Stimulated activated CD8-positive, alpha-beta memory T cell treated with anti-CD3 and anti-CD28 coated beads, Interleukin-4, amount 100 ng/mL, for 1 hour (primary cell): ENCODE measurements at places on chromosomes 3 and 15.

DNA sequence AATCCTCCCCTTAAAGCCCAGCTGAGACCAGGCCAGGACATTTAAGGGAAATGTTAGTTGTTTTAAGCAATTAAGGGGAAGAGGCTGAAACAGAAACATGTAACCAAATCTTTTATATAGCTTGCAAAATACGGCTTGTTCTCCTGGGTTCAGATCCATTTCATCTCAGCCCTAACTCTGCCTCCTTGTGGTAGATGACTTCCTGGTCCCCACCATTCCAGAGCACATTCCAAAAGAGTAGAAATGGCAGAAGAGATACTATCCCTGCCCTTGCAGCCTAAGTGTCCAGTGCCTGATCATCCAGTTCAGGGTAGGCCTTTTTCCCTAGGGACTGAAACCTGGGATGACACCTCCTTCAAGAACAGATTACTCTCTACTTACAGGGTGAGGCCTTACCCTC lies 266.2 kb upstream of the VEPH1 start:
- no peak for DNase-seq

- DNase-seq, result no peak
Measured at GRCh38 chr3:126996905-126997304, 14.0 kb downstream of the PLXNA1 start.

GRCh38 chr3:26106228-26106627 lies 316.3 kb downstream of the OXSM start:
- no peak for DNase-seq

GRCh38 chr15:101521591-101521990 lies 32.1 kb upstream of the PCSK6 start:
- no peak for DNase-seq

DNA sequence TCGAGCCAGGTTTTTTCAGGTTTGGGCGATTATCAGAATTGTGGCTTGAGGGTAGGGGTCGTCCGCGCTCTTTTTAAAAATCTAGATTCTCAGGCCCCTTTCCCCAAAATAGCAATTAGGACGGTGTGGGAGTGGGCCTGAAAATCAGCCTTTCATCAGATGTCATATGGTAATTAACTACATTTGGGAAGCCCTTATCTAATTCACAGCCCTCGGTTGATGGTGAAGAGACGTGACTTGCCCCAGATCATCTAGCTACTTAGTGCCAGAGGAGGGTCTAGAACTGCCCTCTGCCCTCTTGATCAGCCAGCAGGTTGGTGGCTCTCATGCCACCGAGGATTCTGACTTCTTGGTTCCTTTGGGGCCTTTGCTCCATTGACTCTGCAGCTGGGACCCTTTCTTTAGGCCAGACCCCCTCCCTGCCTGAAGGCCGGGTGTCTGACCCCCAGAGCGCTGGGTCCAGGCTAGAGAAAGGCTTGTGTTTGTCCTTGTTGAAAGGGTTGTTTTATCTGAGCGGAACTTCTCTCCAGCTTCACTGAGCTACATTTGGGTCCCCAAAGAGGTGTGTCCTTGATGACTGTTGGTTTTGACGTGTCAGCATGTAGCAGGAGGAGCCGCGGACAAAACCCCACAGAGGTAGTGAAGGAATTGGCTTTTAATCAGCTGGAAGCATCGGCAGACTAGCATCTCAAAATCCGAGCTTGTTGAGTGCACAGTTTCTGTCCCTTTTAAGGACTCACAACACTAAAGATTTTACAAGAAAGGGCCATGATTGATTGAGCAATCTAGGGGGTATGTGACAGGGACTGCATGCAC lies 857 bp downstream of the AEN start:
- DNase-seq, result no peak

GRCh38 chr15:69783211-69783610 lies 314.5 kb downstream of the TLE3 start:
- no peak for DNase-seq

DNA sequence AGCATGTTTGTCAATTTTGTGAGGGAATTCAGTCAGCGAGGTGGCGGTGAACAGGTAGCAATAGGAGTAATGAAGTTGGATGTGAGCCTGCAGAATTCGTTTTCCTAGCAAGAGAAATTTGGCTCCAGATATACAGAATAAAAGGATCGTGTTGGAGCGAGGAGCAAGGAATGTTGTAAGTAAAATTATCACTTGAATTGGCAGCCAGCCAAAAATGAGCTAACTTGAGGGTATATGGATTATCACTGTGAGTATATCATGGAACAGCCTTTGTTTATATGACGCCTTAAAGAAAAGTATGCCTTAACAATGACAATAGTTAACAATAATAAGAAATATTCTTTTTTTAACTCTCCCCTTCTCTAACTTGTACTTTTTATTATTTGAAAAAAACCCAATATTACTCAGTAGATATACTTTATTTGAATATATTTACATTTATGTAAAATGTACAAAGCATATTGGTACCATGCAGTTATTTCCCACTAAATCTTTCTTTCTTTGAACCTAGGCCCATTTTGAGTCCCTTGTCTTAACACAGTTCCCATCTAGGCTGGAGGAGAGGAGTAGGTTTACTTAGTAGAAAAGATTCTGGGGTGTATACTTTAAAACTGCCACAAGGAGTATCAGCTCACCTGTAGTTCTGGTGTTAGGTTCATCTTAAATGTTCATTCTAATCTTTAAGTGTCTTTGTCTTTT lies 29.3 kb downstream of the EPHA6 start:
- DNase-seq, result no peak

GRCh38 chr15:68177742-68178141 lies 27.4 kb downstream of the CALML4 start:
- DNase-seq, result no peak

DNA sequence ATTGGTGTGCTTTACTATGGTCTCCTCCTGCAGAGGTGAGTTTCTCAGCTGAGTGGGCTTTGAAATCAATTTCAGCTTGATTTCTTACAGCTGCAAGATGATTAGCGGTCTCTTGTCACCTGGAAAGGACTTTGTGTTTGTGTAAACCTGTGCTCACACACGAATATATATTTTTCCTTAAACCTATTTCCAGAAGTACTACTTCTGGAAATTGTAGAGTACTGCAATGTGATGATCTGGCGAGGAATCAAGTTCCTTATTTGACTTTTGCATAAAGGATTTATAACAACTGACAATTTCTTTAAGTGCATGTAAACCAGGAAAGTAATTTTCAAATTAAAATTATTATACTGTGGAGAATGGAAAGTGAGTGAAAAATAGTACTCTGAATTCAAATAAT lies 2.1 kb downstream of the MCTP2 start:
- DNase-seq, result no peak
